Urinary bladder (tissue), 4 donors: ENCODE measurements at places on chromosomes 7 and 10. TPM values are rescaled to one million over a fixed set of nuclear protein-coding genes. Genes with fewer than 3 reads are reported as not detected.

DNA sequence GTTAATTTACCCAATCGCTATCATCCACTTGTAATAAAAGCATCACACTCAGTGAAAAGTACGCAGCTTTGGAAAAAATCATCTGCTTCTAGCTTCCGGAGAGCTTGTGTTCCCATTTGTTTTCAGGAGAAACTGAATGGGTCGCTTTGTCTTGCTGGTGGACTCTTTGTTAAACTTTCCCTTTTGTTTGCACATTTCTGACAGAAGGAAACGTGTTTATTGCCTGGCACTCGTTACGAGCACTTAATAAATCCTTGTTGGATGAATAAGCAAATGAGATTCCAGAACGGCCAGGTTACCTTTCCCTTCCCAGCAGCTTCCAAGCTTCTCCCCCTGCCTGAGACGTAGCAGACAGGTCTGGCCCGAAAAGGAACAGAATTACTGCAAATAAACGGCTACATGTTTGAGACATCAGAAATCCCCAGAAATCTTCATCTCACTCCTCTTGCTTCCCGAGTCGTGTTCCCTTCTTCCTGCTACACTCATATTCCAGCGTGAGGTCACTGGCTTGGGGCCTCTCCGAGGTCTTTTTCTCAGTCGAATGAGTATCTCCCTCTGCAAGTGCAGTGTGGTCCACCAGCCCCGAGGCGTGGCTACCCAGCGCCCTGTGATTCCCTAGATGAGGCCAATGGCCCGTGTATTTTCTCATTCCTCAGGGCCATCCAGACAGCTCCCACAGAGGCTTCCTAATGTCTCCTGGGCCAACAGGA is 167.2 kb downstream of the FRMD4A start:
- no peak for DNase-seq

DNA sequence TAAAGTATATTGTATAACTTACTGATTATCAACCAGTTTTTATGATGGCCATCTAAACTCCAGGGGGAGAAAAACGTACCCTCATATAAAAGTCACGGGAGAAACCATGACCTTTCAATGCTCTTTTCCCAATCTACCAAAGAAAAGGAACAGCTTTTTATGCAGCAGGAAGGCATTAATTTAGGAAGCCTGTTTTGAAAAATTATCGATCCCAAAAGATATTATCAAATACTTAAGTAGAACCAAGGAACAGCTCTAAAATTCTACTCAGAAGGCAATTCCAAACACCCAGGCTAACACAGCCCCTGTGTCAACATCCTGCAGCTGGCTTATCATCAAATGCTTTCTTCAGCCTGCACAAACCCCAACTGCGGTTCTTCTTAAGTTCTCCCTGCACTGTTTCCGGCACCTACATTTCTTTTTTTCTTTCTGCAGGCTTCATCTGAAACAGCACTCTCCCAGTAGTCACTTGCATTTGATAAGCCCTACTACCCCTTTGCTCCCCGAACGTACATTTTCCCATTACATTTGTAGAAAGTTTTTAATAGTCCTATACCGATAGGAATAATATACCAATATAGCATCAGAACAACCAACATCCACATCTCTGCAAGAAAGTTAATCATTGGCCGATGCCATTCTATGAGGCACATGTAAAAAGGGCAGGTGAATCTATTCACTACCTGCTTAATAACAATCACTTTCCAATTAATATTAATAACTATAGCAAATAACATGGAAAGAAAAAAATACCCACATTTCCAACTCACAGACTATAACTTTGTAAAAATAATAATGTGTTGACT is 47.9 kb downstream of the PIP4K2A start:
- DNase-seq, result no peak

GRCh38 chr7:90587766-90588165 is 8.4 kb upstream of the CDK14 start:
- no peak for DNase-seq

PPP1R17 gene
- polyA plus RNA-seq, result not detected

SP4 gene
- 4.0 TPM for polyA plus RNA-seq

GRCh38 chr10:113301342-113301984 is 251.4 kb upstream of the HABP2 start:
- DNase-seq, result no peak

- peak; percentile 93 for DNase-seq
Observed at GRCh38 chr7:16989811-16990413, 108.1 kb upstream of the AGR3 start.

PIP gene
- polyA plus RNA-seq, result not detected

LRRD1 gene
- polyA plus RNA-seq, result not detected

SSC4D gene
- polyA plus RNA-seq, result 0.68 TPM

RPEL1 gene
- 0.08 TPM for polyA plus RNA-seq

- no peak for DNase-seq
Observed at GRCh38 chr7:43308913-43309705, 196.7 kb downstream of the HECW1 start.

GRCh38 chr10:86372119-86372783 is 5.7 kb upstream of the GRID1 start:
- DNase-seq, result no peak

CALHM1 gene
- not detected for polyA plus RNA-seq

TCF7L2 gene
- polyA plus RNA-seq, result 19.5 TPM

MMP21 gene
- polyA plus RNA-seq, result not detected

CFTR gene
- 0.05 TPM for polyA plus RNA-seq

DNA sequence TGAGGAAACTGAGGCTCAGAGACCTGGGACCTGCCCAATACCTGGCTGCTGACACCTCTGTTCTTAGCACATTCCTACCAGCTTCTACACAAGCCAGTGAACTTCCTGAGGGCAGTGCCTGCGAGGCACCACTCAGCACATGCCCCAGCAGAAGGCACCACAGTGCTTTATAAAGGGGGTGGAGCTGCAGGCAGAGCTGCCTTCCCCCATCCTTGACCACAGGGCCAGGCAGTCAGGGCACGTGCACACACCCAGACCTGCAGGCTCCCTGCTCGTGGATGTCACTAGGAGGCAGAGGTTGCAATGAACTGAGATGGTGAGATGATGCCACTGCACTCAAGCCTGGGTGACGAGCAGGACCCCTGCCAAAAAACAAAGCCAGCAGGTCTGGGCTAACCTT is 39.2 kb upstream of the TUBB8 start:
- DNase-seq, result no peak

DNA sequence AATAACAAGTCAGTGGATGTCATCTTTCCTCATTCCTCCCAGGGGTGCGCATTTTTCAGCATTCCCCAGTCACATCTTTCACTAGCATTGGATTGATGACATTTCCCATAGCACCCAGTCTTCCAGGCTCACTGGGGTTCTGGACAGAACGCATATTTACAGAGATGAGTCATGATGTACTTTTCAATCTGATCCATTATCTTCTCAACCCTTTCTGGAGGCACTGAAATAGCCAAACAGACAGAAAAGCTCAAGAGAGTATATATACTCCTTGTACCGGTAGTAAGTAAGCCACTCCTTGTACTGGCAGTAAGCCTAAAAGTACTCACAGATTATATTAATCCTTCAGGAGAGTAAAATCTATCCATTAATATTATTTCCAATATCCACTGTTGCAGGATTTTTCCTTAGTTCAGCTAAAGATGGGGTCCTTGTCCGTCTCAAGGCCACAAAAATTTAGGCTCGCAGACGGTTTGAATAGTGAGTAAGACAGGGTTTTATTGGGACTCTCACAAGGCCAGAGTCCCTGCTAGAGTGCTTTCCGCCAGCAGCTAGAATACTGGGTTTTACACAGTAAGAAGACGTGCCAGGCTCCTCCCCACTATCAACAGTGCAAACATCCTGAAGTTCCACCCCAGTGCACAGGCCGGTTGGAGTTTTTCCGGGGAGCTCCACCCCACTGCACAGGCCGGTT is 60.8 kb downstream of the MDH2 start:
- peak; percentile 37 for DNase-seq

ANKRD61 gene
- 0.06 TPM for polyA plus RNA-seq

GRCh38 chr10:42630537-42631134 is 7.7 kb downstream of the ZNF33B start:
- DNase-seq, result no peak

DNA sequence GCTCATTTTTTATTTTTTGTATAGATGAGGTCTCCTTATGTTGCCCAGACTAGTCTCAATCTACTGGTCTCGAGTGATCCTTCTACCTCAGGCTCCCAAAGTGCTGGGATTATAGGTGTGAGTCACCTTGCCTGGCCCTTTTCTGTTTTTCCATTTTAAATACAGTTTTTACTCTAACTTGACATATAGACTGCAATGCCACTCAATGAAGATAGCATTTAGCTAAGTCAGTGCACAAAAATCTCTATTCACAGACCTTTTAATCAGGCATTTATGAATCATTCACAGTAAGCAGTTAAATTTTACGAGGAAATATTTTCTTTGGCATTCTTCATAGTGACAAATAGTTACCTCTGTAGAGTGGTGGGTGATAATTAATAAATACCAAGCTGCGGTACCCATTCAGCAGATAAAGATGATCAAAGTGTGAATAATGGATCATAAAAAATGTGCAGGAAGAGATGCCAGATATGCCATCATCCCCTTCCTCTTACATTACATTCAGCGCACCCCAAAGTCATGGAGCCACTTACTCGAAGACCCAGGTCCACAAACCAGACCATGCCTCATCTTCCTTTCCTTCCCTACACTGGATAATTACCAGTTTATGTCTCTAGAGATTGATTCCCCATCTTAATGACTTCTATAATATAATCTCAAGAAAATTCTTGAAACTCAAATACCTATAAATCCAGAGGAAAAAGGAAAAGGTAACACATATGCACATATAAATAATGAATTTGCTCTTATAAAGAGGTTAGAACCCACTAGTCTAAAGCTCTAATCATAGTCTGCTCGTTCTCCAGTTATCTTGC is 56.0 kb downstream of the UBE2H start:
- no peak for DNase-seq

- no peak for DNase-seq
Observed at GRCh38 chr7:27527348-27527714, 135.4 kb downstream of the HIBADH start.

SFRP5 gene
- 4.8 TPM for polyA plus RNA-seq

DNA sequence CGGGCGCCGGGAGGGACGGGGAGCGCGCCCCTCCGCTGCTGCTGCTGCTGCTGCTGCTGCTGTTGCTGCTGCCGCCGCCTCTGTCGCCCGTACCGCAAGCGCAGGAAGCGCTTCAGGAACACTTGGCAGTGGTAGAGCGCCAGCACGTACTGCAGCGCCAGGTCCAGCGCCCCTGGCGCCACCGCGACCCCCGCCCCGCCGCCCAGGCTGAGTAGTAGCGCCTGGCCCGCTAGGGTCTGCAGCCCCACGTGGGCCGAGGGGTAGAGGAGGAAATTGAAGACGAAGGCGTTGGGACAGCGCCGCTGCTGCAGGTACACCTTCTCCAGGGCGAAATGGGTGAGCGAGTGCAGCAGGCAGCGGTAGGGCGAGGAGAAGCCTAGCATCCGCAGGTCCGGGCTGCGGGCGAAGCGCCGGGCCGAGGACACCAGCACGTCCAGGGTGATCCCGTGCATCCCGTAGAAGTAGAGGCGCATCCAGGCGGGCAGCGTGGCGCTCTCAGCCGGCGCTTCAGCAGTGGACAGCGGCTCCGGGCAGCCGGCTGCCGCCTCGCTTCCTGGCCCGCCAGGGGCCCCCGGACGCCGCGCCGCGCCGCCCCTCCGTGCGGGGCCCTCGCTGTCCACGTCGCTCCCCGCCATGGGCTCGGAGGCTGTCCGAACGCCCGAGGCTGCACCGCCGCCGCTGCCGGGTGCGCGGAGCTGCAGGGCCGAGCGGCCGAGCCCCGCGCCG is at the start of gene TMEM229A:
Gene TMEM229A (minus strand): TSS at position 699 of the 726 bp plus-strand sequence. CDS start 64 bp downstream, at position 635.
- DNase-seq, result no peak

GRCh38 chr10:98646998-98647917 is 200.5 kb upstream of the HPS1 start:
- no peak for DNase-seq

DHTKD1 gene
- polyA plus RNA-seq, result 12.9 TPM

GRCh38 chr7:133504825-133505224 is 251.9 kb downstream of the EXOC4 start:
- DNase-seq, result no peak

GRCh38 chr10:69057261-69057950 is 30.5 kb upstream of the SRGN start:
- DNase-seq, result no peak

DNA sequence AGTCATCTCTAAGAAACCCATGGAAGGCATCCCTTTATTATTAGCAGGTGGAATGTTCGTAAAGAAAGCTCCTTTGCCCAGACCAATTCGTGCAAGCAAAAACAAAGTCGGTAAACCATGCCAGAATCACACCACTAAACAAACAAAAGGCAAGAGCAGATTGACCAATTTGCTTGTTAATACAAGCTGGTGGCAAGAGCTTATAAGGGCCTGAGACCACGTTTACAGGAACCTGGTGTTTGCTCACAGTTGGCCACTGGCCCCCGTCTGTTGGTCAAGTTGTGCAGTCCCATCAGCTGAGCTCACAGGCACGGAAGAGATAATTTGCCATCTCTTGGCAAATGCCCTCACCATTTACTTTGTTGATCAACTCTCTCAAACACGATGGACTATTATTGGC is 342.2 kb upstream of the MKI67 start:
- no peak for DNase-seq

- DNase-seq, result no peak
Observed at GRCh38 chr10:95229724-95230627, 35.9 kb downstream of the ACSM6 start.

GRCh38 chr10:97770255-97770654 is 1.5 kb downstream of the SFRP5 start:
- no peak for DNase-seq

FKBP9 gene
- 75.1 TPM for polyA plus RNA-seq

SPDYE2 gene
- 0.14 TPM for polyA plus RNA-seq
